ENCODE measurements at places on chromosomes 2 and 18.

DNA sequence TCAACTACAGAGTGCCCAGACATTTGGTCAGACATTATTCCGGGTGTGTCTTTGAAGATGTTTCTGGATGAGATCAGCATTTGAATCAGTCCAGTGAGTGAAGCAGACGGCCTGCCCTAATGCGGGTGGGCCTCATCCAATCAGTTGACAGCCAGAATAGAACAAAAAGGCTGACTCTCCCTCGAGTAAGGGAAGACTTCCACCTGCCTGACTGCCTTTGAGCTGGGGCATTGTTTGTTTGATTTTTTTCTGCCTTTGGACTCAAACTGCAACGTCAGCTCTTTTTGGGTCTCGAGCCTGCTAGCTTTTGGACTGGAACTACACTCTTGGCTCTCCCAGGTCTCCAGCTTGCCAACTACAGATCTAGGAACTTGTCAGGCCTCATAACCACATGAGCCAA, 111.7 kb upstream of the AGAP1 start:
- DNase-seq, result no peak

DNA sequence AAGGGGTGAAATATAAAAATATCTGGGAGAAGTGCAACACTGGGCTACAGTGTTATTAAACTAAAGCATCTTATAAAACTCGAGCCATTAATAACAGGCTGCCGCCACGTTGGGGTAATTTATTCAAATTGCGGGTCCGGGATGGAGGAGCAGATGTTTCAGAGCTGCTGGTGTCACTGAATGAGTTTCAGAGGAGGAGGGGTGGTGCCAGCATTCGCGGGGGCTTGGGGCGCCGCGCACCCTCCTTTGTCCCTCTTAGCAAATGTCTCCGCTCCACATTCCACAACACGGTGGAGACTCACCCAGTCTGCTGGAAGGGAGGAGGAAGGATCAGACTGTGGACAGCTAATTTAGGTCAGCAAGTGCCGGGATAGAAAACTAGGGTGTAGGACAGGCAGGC, 260.5 kb downstream of the CELF4 start:
- DNase-seq, result no peak

DNA sequence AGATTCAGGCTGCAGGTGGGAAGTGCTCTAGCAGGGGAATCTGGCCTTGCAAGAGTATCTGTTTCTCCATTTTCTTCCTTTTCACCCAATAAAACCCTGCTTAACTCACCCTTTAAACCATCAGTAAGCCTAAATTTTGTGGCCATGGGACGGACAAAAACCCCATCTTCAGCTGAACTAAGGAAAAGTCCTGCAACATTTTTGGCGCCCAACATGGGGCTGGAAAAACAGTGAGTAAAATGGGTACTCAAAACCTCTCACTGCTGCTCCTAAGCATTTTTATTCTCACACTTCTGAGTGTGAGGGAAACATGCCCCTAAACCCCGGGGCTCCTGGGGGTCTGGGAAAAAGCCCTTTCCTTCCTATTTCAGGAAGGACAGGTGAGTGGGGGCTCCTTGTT, 414.3 kb downstream of the ZNF804A start:
- no peak for DNase-seq

- no peak for DNase-seq
Measured at GRCh38 chr18:44897816-44898215, 217.1 kb downstream of the SETBP1 start.

DNA sequence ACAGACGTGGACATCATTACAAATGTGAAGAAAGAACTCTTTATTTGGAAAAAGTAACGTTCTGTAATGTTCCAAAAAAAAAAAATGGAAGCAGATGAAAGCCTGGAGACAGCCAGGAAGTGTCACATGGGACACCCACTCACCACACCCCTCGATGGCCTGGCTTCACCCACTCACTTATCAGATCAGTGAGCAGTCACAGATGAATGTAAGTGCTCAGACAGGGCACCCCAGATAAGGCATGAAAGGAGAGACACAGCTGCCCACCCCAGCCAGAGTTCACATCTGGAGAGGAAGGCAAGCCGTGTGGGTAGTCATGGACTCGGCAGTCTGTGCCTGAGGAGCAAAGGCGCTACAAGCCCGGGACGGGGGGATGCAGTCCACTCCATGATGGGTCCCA, 105.2 kb downstream of the SEPTIN10 start:
- no peak for DNase-seq

DNA sequence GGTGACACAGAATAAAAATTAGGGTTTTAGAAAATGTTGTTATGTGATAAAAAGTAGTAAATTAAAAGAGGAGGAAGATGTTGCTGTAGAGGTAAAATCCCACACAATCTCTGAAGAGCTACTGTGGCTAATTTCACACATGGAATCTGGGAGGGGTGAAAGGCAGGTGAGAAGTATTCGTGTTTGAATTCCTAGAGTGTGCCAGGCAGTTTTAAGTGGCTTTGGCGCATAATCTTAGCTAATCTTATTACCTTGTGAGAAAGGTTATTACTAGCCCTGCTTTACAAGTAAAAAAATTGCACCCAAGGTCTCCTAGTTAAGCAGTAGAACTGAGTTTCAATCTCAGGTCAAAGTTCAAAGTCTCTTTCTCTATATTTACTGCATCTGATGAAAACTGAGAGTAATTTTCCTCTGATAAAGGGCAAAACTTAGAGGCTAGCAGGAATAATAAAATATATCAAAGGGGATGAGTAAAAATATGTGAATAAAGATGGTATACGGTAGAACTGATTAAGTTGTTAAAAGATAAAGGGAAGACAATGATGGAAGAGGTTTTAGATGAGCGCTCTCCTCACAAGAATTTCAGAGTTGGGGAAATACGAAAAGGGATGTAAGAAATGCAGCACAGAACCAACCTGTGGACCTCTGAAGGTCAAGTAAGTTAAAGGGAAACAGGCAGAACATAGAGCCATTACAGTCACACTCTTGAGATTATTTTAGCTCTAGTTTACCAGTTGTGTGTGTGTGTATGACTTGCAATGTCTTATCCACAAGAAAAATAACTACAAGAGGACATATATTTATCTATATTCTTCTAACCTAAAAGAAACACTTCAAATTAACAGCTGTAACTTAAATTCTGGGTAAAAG, 34.8 kb downstream of the GAREM1 start:
- DNase-seq, result no peak

- no peak for DNase-seq
Measured at GRCh38 chr2:118670276-118670675, 177.2 kb downstream of the EN1 start.

DNA sequence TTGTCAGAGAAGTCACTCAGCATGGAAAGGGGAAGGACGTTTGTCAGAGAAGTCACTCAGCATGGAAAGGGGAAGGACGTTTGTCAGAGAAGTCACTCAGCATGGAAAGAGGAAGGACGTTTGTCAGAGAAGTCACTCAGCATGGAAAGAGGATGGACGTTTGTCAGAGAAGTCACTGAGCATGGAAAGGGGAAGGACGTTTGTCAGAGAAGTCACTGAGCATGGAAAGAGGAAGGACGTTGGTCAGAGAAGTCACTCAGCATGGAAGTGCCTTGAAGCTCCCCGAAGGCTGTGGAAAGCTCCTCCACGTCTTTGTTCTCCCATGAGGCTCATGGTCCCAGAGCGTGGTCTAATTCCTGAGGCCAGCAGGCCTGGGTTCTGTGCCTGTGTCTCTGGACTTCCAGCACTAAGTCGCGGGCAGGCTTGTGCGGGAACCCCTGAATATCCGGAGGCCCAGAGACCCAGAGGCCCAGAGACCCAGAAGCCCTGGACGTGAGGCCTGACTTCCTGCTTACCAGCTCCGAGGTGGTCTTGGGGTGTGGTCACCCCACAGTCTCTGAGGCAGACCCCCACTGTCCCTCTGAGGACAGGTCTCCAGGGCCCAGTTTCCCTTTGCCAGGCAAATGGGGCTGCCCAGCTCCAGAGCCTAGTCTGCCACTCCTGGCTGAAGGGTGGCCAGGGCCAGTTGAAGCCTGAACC, 70.4 kb upstream of the TWIST2 start:
- no peak for DNase-seq

GRCh38 chr18:35268821-35269220, 21.2 kb downstream of the ZSCAN30 start:
- no peak for DNase-seq

GRCh38 chr2:218000136-218000535, 2.7 kb downstream of the TNS1 start:
- DNase-seq, result no peak

DNA sequence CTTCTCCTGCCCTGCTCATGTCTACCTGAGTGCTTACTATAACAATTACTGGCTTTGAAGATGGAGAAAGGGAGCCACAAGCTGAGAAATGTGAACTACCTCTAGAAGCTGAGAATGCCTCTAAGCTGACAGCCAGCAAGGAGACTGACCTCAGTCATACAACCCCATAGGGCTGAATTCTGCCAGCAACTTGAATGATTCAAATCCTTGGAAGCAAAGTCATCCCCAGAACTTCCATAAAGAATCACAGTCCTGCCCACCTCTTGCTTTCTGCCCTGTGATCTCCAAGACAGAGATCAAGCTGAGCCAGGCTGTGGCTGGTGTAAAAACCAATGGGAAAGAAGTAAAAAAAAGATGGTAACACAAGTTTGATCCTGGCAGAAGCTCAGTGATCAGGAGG, 288.2 kb upstream of the SPHKAP start:
- no peak for DNase-seq

GRCh38 chr2:30055548-30055947, 91.3 kb upstream of the YPEL5 start:
- no peak for DNase-seq

DNA sequence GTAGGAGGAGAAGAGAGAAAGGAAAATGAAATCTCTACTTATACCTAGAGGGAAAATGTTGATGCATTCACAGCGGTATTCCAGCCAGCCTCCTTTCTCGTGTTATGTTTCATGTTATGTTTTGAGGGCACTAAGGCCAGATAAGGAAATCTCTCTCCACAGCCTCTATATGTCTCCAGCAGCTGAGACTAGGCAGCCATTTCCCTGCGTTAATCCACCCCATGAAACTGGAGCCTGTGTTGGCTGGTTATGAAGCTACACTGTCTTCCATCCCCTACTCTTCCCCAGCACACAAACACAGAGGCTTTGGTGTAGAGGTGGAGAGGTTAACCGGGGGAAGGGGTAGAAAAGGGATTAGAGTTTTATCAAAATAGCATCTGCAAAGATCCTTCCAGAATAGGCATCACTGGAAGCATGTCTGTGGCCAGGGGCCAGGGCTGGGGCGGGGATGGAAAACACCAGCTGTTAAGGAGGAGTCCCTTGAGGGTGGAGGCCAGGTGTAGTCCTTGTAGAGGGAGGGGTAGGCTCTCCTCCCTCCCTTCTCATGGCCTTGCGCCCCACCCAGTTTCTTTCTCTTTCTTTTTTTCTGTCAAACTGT, 100.9 kb upstream of the TNP1 start:
- DNase-seq, result no peak

- DNase-seq, result no peak
Measured at GRCh38 chr18:79067611-79068010, 1.6 kb upstream of the ATP9B start.

GRCh38 chr2:166610913-166611305, 116.9 kb upstream of the SCN7A start:
- no peak for DNase-seq

GRCh38 chr2:237685408-237685807, 58.0 kb downstream of the LRRFIP1 start:
- no peak for DNase-seq

DNA sequence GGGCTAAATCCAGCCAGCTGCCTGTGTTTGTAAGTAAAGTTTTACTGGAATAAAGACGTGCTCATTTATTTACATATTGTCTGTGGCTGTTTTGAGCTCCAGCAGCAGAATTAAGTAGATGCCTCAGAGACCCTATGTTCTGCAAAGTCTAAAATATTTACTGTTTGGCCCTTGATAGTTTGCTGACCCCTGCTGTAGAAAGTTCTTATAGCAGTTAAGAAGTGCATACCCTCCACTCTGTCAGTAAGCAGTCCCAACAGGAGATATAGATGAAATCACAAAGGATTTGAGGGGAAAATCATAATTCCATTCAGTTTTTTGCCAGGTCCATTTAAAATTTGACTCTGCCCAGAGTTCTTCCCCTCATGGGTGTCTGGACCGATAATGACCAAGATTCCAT, 50.1 kb upstream of the ITM2C start:
- DNase-seq, result no peak

DNA sequence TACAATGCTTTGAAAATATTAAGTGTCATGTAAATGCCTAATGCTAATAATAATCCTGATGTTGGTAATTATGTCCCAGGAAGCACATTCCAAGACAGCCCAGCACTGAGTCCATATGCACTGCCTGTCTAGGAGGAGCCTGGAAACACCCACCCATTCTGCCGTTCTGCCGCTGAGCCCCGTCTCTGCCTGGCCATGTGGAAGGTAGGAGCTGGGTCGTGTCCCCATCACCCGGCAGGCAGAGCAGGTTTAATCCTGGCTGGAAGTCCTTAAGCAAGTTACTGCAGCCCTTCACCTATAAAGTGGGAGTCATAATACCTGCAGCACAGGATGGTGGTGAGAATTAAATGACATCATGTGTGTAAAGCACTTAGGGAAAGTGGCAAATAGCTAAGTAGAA, 13.1 kb upstream of the EN1 start:
- DNase-seq, result no peak

DNA sequence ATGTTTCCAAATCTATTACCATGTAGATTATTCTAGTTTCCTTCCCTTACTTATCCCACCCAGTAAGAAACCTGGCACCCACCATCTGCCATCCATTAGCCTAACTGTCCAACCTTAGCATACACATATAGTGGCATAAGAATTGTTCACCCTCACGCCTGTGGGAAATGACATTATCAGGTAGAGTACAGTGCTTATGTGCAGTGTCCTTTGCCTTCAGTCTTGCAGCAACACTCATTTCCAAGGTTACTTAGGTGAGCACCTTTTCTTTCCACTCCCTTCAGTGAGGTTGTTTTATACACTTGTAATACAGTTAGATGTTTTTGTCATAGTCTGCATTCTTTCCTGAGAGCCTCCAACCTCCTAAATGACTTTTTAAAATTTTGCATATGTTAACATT, 18.1 kb downstream of the AQP12B start:
- DNase-seq, result no peak

DNA sequence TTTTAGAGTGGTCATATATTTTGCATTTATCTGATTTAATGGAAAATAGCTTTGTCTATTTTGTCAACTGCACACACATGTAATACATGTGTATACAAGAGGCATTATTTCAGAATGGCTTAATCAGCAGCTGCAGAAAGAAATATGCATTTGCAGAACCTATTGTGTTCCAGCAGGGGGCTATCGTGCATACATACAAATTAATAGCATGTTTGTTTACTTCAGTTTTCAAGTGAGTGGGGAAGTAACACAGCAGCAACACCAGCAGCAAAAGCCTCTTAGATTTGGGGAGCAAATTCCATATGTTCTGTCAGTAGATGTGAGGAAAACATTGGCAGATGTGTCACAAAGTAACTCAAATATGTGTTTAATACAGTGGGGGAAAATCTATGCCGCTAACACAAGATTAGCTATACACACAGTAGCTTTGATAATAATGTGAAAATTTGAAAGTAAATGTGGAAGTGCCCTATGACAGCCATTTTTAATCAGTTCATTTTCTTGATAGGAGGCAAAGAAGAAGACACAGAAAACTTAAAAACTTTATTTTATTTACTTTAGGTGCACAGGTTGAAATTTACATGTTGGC, 218.1 kb downstream of the WDR7 start:
- DNase-seq, result no peak

Measured in T-helper 2 cell (primary cell).